ENCODE measurements at places on chromosomes 5 and 9.

DNA sequence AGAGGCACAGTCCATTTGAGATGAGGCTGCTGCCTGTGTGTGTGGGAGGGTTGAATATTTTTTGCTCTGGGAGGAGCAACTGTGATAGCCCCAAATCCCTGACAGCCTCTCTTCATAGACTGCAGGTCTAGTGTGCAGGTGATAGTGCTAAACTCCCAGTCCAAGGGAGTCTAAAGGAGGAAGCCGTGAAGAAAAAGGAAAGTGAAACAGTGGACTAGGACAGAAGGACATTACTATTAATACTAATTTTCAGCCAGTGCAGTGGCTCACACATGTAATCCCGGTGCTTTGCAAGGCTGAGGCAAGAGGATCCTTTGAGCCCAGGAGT lies 295.0 kb downstream of the PDE4D start:
- no peak for DNase-seq

- DNase-seq, result no peak
Measured at GRCh38 chr9:93207326-93207814, 23.4 kb downstream of the WNK2 start.

DNA sequence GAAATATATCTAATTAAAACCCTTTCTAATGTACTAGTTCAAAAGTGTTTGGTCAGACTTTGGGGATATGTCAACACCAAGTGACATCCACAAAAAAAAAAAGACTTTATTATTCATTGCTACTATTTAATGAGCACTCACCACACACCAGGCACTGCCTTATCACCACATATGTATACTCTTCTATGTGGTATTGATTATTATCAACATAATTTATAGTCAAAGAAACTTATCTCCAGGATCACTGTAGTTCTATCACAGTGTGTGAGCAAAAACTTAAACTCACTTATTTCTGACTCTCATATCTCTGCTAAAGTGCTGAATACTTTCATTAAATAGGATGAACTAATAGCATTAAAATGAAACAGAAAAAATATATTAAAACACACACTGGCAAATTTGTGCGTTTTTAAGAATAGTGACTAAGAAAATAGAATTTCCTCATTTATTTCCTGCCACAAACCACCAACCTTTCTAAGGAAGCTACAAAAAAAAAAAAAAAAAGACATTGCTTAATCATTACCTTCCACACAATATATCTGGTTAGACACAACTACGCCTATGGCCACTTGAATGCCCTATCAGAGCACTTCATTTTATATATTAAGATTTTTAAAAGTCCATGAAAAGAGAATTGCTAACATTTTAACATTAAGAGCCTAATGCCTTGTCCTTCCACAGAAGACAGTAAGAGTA lies 12.8 kb downstream of the SLCO4C1 start:
- DNase-seq, result no peak

DNA sequence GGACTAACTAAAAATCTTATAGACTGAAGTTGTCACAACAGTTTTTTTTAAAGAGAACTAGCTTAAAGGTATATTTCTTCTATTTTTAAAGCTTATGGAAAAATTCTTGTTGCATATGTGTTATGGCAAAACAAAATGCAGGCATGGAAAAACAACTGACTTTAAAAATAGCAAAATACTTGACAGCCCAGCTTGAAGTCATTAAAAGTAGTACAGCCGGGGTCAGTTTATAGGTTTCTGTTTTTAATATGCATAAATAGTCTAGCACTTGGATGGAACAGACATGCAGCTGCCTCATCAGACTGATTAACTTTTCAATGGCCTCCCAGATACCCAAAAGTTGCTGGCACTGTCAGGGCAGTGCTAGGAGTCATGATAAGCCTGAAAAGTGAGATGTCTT lies 22.3 kb upstream of the ARL15 start:
- DNase-seq, result no peak

- DNase-seq, result no peak
Measured at GRCh38 chr9:75429531-75430475, 341.5 kb downstream of the OSTF1 start.

- DNase-seq, result no peak
Measured at GRCh38 chr9:37453827-37454226, 11.4 kb downstream of the ZBTB5 start.

DNA sequence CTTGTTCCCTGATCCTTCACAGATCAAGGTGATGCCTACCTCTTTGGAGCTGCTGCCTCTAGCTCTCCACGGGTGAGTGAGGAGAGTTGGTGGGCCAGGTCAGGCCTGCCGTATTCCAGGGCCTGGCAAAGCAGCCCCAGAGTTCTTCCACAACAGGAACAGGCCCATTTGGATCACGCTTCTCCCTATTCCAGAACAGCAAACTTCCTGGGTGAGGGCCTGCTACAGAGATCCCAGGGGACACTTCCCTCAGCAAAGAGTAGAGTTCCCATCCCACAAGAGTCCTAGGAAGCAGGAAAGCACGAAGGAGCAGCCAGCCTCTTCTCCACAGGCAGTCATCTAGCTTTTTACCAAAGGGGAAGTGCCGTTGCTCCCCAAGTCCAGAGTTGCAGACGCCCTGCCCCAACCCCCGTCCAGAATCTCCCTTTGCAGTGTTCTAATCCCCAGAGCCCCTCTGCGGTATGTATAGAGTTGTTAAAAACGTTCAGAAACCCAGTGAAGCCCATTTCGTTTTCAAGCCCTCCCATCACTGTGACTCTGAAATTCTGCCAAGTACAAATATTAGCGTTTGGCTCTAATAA lies 9.3 kb upstream of the DNAJB5 start:
- no peak for DNase-seq

DNA sequence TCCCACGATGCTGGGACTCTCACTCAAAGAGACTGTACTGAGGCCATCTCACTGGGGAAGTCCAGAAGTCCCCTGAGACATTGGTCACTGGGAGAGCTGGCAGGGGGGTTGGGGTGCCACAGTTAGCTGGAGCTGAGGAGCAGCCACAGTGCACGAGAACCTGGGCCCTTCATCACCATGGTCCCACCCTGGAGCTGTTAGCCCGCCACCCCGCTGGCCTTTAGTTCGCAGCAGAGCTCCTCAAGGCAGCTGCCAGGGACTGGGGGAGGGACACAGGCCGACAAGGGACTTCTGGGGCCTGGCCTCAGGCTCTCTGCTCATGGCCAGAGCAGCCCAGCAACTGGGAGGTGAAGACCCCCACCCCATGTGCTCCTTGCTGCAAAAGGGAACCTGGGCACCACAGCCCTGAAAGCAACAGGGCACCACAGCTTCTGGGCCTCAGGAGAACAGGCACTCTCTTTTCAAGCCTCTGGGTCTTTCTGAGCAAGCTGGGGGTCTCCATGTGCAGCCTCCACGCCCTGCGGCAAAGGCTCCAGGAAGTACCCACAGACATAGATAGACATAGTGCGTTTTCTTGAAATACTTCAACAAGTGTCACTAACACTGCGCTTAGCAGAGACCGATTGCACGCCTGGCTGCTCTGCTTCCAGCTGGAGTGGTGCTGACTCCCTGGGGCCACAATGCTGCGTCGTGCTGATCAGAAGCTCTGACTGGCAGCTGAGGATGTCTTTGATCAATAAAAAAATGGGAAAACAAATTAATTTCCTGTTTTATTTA lies 46.0 kb downstream of the VAV2 start:
- DNase-seq, result no peak

DNA sequence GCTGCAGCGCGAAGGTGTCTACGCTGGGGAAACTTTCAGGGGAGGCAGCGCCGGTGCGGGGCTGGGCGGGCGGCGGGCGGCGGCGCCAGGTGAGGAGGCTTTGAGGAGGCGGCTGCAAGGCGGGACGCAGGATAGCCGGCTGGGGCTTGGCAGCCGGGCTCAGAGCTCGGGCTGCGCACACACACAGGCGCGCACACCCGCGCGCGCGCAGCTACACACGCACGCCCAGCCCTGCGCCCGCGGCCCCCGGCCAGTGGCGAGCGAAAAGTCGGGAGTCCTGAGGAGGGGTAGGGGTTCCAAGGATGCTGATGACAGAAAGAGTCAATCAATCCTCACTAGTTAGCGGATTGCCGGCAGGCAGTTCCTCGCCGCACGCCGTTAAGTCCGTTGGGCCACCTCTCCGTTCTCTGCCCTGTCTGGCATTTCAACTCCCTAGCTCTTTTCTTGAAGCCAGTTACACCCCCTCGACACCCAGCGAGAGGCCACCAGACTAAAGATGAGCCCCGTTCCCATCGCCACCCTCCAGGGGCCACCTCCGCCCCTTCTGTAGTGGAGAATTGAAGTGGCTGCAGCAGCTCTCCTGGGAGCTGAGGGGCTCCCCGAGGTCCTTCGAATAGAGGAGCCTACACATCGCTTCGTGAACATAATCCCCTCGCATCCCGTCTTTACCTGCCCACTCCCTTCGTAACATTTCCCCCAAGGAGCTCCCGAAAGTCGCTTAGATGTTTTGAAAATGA lies 1640.3 kb upstream of the C9orf72 start:
- no peak for DNase-seq

DNA sequence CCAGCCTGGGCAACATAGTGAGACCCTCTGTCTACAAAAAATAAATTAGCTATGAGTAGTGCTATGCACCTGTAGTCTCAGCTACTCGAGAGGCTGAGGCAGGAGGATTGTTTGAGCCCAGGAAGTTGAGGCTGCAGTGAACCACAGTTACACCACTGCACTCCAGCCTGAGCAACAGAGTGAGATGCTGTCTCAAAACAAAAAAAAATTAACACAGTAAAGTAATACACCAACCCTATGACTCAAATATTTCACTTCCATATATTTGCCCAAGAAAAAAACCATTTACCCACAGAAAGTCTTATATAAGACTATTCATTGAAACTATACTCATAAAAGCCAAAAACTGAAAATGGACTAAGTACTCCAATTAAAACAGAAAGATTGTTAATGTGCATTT lies 16.2 kb downstream of the SMIM23 start:
- DNase-seq, result no peak

GRCh38 chr5:34053133-34053532 lies 10.1 kb upstream of the C1QTNF3 start:
- no peak for DNase-seq

DNA sequence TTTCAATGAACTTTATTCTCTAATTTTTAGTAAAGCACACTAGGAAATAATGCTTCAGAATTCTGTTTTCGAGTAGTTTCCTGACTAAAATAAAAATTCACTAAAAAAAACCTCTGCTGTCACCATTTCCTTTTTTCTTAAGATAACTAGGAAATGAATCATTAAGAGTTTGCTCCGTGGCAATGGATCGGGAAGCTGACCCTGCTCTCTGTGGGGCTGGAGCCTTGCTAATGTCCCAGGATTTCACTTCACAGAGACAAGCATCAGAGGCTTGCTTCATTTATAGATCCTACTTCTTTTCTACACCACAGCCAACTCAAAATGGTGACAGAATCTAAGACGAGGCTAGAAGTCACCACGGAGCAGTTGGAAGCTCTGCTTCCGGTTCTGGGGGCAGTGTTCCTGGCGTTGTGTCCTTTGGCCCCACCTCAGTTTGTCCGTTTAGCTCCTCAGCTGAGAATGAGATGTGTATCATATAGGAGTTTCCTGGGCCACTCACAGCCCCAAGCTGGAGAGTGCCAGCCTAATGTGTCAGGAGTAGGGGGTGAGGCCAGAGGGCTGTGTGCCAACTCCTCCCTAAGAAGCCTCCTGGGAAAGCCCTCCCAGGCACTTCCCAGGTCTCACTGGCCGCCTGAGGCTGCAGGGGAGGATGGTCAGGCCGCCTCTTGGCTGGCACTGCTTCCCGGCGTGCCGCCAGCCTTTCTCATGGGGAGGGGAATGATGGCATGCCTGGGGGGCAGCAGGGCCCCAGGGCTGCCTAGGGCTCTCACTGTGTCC lies 19.6 kb downstream of the TENT4A start:
- DNase-seq, result no peak

DNA sequence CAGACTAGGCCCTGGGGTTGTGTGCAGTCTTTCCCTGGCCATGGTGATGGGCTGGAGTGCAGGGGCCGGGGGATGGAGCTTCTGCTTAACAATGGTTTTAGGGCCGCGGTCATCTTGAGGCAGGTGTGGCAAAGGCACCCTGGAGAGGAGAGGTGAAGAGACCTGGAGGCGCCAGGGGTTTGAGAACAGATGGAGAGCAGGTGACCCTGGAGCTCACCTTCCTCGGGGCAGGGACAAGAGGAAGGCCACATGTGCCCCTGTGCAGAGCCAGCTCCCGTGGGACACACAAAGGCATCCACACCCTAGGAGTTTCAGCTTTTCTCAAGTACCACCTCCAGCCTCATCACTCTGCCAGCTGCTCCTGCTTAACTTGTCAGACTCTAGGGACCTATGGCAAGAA lies 46.4 kb upstream of the SH3GL2 start:
- no peak for DNase-seq

- no peak for DNase-seq
Measured at GRCh38 chr5:43691275-43691674, 88.3 kb downstream of the NNT start.

DNA sequence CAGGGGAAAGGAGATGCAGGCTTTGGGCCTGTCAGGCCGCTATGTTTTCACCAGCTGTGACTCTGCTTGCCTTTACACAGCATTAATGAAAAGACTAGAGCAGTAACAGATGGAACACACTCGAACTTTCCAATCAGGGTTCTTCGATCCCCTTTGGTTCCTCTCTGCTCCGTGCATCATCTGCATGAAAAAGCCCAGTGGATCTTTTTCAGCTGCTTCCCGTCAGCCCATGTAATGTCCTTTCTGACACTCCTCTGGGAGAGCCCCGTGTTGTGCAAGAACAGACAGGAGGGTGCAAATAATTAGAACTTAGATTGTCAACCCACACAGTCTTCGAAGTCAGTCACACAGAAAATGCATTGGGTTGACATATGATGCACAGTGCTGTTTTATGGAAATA lies 448.9 kb upstream of the ZNF462 start:
- no peak for DNase-seq

DNA sequence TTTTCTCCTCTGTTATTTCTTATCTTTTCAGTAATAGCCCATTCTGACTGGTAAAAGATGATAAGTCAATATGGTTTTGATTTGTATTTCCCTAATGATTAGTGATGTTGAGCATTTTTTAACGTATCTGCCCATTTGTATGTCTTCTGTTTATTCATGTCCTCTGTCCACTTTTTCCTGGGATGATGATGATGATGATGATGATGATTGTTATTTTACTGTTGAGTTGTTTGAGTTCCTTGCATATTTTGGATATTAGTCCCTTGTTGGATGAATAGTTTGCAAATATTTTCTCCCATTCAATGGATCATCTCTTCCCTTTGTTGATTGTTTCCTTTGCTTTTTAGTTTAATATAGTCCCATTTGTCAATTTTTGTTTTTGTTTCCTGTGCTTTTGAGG lies 27.0 kb downstream of the UTP15 start:
- no peak for DNase-seq

DNA sequence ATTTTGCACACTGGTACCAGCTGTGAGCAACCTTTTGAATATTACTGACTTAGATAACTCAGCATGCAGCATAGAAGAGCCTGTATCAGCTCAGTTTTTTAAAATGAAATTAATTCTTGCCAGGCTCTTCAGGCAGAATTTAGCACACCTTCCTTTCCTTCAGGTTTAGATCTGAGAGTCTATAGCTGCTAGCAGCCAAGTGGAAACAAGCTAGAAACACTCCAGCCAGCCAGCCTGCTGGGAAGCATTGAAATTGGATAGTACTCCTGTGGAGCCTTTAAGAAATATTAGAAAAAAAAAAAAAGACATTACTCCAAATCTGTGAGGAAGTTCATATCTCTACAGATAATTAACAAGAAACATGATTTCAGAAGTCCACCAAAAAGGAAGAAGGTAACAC lies 812.2 kb downstream of the DTWD2 start:
- DNase-seq, result no peak

GRCh38 chr9:78064075-78064474 lies 32.5 kb upstream of the GNAQ start:
- DNase-seq, result no peak

- DNase-seq, result no peak
Measured at GRCh38 chr5:23014266-23014665, 161.1 kb upstream of the CDH12 start.
